ENCODE measurements at places on chromosomes 6 and 20.
A peak's percentile ranks its signal among the peaks of the same experiment; 100 is the strongest.

GRCh38 chr6:170416303-170416702 is 109.7 kb downstream of the FAM120B start:
- no peak for DNase-seq

GRCh38 chr6:4466769-4467480 is 309.3 kb upstream of the CDYL start:
- DNase-seq, result no peak

- no peak for DNase-seq
These were observed 39.7 kb downstream of the ISM1 start for GRCh38 chr20:13260650-13261279.

GRCh38 chr6:111011360-111012142 is 29.7 kb downstream of the RPF2 start:
- DNase-seq, result peak; percentile 14

- no peak for DNase-seq
These were observed 13.6 kb upstream of the SLCO4A1 start for GRCh38 chr20:62628691-62629090.

DNA sequence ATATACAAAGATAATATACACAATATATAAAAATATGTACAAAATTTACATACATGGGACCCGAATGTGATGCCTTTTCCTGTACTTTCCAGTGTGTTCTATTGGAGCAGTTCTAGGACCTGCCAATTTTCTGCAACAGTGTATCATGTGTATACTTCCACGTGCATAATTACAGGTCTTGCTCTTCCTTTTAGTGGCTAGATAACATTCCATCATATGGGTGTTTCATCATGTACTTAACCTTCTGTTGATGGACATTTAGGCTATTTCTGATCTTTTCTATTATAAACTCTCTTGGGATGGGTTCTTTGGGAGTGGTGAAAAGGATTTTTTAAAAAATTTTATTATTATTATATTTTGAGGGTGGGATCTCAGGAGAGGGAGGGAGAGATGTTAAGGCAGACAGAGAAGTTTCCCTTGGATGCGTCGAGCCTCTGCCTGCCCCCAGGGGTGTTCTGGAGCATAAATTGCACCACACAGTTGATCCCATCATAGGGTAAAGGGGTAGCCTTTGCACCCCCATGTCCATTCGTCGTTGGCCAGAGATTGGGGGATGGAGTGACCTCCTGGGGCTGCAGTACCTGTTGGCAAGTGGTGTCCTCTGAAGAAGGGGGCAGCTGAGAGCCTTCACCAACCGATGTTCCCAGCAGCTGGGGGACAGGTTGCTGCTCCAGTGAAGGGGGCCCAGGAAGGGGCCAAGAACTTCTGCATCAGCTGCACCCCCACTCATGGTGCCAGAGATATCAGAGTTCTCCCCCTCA is 110.3 kb downstream of the TOX2 start:
- DNase-seq, result no peak

DNA sequence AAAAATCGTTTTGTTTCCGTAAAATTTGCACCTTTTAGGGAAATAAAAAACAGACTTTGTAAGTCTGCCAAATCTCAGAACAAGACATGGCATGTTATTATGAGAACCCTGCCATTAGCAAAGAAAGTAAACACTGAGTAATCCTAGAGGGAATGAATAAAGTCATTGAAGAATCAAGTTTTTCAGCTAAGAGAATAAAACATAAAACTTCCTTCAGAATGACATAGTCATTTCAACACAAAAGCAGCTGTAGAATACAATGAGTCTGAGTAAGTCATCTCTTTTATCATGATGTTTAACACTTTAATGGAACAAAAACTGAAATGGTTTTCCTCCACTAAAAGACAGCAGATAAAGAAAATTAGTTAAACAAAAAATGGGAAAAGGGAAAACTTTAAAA is 10.3 kb upstream of the DST start:
- DNase-seq, result peak; percentile 52

DNA sequence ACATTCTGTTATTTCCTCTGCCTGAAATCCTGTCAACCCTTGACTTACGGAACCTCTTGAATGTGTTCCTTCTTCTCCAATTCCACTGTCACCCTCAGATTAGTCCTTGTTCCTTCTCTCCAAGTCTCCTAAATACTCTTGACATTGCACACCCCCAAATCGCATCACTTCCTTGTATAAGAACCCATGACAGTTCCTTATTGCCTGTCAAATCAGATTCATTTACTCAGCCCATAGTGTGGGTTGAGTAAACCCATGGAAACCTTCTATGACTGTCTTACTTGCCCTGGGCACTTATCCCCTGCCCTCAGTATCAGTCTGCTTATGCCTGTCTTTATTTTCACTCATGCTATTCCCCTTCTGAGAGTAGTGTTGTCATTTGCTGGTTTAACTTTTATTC is 40.5 kb downstream of the ARMC2 start:
- DNase-seq, result no peak

GRCh38 chr6:162157167-162157870 is 570.2 kb downstream of the PRKN start:
- no peak for DNase-seq

DNA sequence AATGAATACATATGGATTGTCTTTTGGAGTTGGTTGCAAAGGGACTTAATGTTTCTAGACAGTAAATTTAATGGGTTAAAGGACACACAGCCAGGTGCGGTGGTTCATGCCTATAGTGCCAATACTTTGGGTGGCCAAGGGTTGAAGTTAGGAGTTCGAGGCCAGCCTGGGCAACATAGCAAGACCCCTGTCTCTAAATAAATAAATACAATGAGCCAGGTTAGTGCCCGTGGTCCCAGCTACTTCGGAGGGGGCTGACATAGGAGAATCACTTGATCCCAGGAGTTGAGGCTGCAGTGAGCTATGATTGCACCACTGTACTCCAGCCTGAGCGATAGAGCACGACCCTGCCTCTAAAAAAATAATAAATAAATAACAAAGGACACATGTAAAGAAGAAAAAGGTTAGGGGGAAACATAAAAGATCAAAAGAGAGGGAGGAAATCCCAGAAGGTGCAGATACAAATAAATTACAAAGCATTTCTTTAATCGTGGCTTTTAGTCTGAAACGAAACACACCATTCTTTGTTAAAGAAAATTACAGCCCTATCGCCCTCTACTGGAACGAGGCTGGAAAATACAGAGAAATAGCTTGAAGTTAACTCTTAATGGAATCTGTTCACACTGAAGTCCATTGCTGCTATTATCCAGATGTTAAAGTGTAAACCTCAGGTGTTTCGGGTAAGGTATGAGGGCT is 42.6 kb upstream of the SCML4 start:
- no peak for DNase-seq

DNA sequence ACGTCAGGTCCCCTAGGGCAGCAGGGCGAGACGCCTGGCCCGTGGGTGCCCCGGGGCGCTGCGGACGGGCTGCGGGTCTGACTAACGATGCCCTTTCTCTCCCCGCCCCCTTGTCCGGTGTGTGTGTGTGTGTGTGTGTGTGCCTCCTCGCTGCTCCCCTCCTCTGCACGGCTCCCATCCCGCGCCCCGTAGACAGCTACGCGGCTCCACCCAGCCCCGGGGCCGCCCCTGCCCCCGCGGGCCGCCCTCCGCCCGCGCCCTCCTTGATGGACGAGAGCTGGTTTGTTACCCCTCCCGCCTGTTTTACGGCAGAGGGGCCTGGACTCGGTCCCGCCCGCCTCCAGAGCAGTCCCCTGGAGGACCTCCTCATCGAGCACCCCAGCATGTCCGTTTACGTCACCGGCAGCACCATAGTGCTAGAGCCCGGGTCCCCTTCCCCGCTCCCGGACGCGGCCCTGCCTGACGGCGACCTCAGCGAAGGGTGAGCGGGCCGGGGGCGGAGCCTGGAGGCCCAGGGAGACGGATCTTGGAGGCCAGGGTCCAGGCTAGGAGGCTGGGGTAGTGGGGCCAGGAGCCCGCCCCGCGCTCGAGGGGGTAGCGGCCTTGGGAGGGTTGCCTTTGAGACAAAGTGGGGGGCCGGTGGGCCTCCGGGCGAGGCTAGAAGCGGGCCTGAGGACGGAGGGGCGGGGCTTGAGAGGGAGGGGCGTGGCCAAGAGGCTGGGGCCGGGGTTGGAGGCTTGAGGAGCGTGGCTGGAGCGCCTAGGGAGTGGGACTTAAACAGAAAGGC is 5.1 kb downstream of the TP53INP2 start:
- DNase-seq, result peak; percentile 75

GRCh38 chr6:74467533-74468215 is 738.2 kb downstream of the COL12A1 start:
- no peak for DNase-seq

- DNase-seq, result no peak
These were observed 69.6 kb upstream of the ARMC2 start for GRCh38 chr6:108778421-108779186.

GRCh38 chr6:52975580-52975979 is 19.5 kb downstream of the GSTA4 start:
- DNase-seq, result no peak
